ENCODE measurements at places on chromosomes 11 and 22.
A peak's percentile ranks its signal among the peaks of the same experiment; 100 is the strongest.

GRCh38 chr11:57345555-57346211, 7.5 kb downstream of the P2RX3 start:
- DNase-seq = peak; percentile 74

GRCh38 chr22:27810609-27811151, 9.1 kb upstream of the MN1 start:
- DNase-seq = peak; percentile 33

DNA sequence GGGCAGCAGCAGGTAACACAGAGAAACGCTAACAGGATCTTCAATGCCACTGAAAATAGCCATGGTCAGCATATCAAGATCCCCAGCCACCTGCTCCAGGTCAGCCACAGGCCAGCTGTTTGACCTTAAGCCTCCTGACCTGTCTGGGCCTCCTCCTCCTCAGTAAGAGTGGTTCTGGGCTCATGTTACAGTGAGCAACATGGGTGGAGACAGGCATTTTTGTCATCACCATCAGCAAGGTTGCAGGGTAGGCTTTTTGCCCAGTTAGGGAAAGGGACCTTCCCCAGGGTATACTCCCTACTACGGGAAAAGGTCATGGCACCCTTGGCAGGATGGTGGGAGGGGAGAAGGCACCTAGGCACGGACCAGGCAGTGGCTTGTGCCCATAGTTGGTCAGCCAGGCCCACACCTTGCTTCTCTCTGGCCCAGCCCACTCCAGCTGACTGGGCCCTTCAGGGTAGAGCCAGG, 131.8 kb upstream of the PARVA start:
- DNase-seq = no peak

DNA sequence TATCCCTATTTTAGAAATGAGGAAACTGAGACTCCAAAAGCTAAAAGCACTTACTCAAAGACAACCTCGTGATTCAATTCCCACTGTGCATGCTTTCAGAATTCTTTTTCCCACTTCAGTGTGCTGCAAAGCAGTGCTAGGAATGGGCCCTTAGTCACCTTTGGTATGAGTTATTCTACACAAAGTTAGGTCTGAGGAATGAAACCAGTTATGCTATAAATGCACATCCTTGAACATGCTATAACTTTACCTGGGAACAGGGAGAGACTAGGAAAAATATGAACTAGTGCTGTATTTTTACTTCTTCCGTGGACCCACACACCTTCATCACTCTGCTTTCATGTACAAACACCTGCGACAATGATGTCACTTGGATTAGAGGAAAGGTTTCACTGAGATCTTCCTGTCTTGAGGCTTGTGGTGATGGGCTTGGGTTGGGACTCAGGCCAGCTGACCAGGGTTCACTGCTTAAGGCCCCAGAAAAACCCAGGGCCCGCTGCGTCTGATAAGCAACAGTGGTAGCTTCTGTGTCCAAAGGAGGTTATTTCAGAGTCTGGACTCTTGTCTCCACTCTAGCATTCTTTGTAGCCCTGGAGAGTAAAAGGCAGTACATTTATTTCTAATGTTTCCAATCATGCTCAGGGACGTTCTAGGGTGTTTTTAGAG, 81.6 kb downstream of the ZC3H12C start:
- peak; percentile 41 for DNase-seq

- no peak for DNase-seq
Observed at GRCh38 chr11:18566406-18566805, 22.1 kb downstream of the UEVLD start.

- DNase-seq = no peak
Observed at GRCh38 chr22:31496735-31497146, 405 bp downstream of the SFI1 start.

DNA sequence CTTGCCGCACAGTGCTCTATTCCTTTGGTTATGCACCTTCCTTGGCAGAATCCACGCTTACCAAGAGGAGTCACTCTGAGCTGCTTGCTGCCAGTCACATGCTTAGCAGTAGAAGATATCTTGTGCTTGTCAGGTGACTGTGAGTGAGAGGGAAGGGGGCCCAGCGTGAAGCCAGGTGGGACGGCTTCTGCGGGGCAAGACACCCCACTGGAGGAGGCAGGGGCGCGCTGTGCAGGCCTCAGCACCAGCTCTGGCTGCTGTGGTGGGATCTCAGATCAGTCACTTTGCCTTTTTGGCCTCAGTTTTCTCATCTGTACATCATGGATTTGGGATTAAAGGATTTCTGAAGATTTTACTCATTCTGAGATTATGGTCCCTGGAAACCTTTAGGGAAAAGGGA, 63.9 kb upstream of the B3GAT1 start:
- DNase-seq = no peak

DNA sequence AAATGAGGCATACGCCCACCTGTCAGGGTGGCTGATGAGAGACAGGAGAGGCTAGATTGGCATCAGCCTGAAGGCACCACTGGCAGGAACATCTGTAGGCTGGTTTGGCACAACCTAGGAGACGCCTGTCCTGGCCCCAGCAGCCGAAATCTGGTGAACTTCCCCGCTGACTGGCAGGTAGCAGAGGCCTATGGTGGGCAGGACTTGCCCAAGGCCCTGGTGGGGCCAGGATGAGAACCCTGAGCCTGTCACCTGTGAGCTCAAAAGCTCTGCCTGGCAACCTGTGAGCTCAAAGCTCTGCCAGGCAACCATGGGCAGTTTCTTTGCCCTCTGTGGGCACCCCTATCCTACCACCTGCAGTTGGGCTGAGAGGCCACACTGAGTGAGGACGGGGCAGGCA, 2.5 kb downstream of the DERL3 start:
- DNase-seq = no peak

DNA sequence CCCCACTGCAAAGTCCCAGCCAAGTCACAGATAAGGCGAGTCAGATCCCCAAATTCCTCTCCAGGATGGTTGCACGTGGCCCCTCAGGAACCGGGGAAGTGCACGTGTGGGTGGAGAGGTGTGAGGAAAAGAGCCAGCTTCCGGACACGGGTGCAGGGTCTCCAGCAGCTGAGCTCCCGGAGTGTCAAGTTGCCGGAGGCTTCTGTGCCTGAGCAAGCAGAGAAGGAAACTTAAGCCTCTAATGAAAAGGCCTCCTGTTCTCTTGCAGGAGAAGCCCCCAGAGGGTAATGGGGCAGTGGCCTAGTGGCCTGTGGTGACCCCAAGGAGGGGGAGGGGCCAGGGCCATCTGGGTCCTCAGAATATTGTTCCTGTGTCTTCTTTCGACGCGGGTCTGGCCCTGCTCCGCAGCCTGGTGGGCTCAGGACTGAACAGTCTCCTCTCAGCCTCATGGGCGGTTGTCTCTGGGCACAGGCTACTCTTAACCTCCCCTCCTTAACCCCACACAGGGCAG, 147.9 kb downstream of the FEZ1 start:
- no peak for DNase-seq

DNA sequence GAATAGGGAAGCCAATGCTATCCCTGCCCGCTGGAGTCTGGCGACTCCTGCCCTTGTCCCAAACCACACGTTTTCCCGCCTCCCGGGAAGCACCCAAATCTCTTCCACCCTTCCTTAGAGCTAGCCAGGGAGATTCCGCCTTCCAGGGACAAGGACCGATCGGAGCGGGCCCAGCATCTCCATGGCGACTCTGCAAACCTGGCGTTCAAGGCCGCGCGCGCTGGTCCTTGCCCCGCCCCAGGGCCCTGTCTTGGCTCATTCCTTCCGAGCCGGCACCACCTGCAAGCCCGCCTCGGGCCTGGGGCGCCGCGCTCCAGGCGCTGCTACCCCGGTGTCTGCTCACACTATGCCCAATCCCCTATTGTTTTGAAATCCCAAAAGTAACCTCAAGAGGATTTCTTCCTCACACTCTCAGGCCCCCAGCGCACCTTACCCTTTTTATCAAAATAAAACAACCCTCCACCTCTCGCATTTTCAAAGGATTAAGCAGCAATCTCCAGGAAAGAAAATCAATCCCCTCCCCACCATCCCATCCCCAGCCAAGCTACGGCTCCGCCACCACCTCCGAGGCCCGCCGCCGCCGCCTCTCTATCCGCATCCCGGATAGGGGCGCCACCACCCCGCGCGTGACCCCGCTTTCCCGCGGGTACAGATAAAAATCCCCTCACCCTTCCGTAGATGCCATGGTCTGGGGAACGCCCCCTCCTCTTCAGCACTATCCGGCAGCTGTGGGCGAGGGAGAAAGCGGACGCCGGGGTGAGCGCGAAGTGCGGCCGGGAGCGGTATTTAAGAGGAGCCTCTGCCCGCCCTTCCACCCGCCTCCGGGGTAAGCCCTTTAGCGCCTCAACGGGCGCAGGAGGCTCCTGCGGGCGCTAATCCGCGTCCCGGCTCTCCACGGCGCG, 825 bp downstream of the SLC1A2 start:
- peak; percentile 12 for DNase-seq

- no peak for DNase-seq
Observed at GRCh38 chr11:89067264-89067663, 1.5 kb upstream of the GRM5 start.

DNA sequence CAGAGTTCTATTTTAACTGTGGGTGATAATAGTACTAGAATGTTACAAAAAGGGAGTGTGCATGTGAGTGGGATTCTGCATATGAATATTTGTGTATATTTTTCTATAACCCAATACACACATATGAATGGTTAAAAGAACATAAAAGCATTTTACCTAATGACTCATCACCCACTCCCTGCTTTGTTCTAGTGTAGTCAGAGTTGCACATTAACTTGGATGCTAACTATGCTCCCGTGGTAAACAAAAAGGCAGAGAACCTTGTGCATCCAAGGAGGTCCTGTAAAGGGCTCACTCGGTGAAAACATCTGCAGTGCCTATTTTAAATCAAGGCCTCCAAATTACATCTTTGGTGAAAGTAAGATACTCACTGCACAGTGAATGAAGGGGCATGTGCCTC, 1289.4 kb downstream of the LRRC4C start:
- DNase-seq = no peak

- no peak for DNase-seq
Observed at GRCh38 chr11:1839204-1839923, 583 bp downstream of the TNNI2 start.

- DNase-seq = peak; percentile 82
Observed at GRCh38 chr22:30876915-30877553, 91.5 kb downstream of the MORC2 start.

- peak; percentile 43 for DNase-seq
Observed at GRCh38 chr11:111602865-111603610, 789 bp downstream of the SIK2 start.

GRCh38 chr22:29129808-29130140, 56.9 kb downstream of the KREMEN1 start:
- no peak for DNase-seq

DNA sequence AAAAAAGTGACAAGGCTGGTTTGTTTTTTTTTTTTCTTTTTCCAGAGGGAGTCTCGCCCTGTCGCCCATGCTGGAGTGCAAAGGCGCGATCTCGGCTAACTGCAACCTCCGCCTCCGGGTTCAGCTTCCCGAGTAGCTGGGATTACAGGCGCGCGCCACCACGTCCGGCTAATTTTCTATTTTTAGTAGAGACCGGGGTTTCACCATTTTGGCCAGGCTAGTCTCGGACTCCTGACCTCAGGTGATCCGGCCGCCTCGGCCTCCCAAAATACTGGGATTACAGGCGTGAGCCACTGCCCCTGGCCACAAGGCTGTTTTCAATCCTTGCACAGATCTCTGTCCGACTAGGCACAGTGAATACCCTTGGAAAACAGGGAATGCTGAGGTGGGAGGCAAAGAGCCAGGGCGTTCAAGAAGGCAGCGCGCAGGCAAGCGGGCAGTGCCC, 566 bp downstream of the ATP6V1E1 start:
- no peak for DNase-seq

- DNase-seq = no peak
Observed at GRCh38 chr11:65814131-65814985, 19.4 kb upstream of the SNX32 start.

- DNase-seq = no peak
Observed at GRCh38 chr11:28838741-28839140, 730.6 kb downstream of the METTL15 start.

DNA sequence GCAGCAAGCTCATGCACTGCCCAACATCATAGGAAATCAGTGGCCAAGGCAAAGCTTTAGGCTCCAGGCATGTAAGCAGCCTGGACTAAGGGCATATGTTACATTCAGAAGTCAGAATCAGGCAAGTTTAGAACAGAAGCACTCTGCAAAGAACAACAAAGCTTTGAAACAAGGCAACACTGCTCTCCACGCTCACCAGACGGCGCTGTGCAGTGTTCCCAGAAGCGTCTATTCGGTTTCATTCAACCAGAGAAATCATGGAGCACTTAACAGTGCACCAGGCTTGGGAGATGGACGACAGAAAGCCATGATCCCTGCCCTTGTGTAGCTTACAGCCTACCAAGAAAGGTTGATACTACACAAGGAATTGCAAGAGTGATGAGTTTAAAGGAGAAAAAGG, 555.8 kb downstream of the BUD13 start:
- peak; percentile 74 for DNase-seq

GRCh38 chr11:64349404-64349803, 9.4 kb downstream of the CCDC88B start:
- DNase-seq = no peak

DNA sequence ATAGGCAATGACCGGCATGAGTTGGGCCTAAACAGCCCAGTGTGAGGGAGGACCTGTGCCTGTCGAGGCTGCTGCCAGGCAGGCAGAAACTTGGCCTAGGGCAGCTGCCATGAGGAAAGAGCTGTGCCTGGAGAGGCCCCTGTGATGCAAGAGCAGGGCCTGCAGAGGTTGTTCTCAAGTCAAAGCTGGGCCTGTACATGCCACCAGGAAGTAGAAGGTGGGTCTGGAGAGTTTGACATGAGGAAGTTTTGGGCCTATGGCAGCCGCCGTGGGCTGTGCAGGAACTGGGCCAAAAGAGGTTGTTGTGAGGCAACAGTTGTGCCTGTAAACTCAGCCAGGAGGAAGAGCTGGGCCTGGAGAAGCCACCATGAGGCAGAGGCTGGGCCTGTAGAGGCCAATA, 43.2 kb downstream of the OR4C45 start:
- no peak for DNase-seq

- no peak for DNase-seq
Observed at GRCh38 chr22:34903416-34903815, 162.5 kb upstream of the ISX start.

DNA sequence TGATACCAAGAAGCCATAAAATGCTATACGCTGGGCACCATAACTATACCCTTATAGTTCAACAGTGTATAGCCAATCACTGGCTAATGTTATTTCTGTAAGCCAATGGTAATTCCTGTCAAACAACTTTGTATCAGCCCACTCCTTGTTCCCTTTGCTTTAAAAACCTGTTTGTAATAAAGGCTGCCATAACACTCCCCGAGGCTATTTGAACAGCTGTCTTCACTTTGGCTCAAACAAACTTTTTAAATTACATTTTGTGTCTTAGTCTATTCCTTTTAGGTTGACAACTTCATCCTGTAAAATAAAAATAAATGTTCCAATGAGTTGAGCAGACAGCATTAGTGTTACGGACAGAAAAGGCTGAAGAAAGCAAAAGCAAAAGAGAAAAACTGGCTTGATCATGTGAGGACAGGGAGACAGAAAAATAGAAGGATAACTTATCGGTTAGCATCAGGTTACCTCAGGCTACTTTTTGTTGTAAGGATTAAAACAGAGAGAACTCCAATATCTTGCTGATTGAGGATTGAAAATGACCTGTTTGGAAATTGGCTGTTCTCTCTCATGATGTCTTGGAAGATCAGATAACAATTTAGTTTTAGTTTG, 95.0 kb downstream of the AASDHPPT start:
- no peak for DNase-seq

- peak; percentile 69 for DNase-seq
Observed at GRCh38 chr11:22666325-22666687, at the start of gene GAS2. GAS2 (plus strand) TSS chr11:22666611; CDS start chr11:22674870, 8,259 bp downstream.

- no peak for DNase-seq
Observed at GRCh38 chr22:45994491-45995404, 17.8 kb upstream of the WNT7B start.

GRCh38 chr11:133202816-133203215, 329.5 kb downstream of the OPCML start:
- DNase-seq = no peak

GRCh38 chr22:43862074-43862881, at the start of gene SULT4A1:
SULT4A1 (minus strand) TSS chr22:43862513; CDS start chr22:43862382, 131 bp downstream.
- DNase-seq = peak; percentile 9
